H54 (cell line): ENCODE measurements at places on chromosomes 11 and 22.

DNA sequence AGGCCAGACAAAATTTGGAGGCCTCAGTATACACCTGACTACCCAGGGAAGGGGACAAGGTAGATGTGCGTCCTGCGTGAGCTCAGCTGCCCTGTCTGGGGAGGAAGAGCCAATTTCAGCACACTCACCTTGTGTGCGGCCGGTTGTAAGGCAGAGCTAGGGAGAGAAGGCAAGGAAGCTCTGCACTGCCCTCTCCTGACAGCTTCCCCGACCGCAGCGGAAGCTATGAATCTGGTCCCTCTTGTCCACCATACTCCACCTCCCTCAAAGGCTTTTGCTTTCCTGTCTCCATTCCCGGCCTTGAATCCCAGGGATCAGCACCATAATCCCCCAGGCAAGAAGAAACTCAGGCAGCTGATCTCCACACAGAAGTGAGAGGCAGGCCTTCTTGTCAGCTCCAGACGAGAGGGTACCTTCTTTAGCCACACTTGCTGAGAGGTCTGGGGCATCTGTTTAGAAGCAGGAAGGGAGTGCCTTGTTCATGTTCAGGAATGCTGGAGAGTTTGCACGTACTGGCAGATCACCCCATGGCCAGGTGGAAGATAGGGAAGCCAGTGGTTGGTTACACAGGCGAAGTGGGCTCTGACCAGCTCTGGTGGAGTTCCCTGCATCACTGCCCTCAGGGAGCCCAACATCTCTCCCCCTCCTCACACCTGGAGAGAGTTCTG is 62.5 kb downstream of the FEZ1 start:
- DNase-seq, result peak; percentile 39

- DNase-seq, result peak; percentile 64
These were observed at the start of gene YPEL4 for GRCh38 chr11:57649826-57650738. Gene YPEL4, minus strand, starts transcription at chr11:57649912. Its CDS starts 2,805 bp downstream, at chr11:57647107.

DNA sequence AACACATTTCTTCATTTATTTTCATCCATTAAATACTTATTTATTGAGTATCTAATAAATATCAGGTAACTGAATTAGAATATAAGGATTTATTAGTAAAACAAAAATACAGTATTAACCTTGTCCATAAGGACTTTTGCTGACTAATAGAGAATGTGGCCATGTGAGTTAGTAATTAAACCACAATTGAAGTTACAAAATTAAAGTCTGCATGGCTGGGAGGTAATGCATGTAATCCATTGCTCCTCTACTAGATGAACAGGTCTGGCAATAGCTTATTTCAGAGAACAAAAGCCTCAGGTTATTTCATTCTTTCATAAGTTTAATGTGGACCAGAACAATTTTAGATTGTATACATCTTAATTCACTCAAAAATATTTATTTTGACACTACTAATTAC is 9.9 kb upstream of the CARD18 start:
- no peak for DNase-seq

DNA sequence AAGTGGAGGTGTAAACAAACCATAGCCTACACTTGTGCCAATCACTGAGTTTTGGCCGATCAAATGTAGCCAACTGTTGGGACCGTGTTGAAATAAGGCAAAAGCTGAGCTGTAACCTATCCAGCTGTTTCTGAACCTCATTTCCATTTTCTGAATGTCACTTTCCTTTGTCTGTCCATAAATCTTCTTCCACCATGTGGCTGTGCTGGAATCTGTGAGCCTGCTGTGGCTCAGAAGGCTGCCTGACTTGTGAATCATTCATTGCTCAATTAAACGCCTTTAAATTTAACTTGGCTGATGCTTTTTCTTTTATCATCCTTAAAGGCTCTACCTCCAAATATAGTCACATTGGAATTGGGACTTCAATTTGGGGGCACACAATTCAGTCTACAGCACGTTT is 203.1 kb upstream of the MPPED2 start:
- no peak for DNase-seq

DNA sequence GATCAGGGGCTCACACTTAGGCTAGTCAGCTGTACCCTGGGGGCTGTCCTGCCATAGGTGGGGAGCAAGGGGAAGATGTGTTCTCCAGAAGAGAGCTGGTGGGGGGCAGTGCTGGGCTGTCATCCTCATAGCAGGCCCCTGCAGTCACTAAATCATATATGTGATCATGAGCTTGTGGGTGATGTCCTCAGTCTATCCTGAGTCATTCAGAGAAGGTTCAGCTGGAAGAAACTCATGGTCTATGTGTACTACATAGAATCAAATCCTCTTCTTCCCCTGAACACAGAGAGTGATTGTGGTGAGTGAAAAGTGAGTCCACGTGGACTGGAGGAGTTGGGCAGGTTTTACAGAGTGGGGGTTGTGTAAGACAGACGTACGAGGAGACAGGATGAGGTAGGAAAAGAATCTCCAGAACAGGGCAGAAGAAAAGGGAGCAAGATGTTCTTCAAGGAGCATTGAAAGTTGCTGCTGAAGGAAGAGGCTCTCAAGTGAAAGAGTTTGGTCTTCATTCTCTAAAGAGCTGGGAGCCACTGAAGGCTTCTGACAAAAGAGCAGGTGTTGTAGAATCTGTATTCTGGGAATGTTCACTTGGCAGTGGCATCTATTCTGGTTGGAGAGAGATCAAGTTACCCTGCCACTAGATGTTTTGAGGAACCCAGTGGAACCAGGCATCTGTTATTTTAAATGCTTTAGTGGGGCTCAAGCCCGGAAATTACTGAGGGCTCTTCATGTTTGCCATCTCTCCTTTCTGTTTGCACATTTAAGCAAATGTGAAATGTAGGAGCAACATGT is 68.9 kb downstream of the C22orf31 start:
- no peak for DNase-seq

DNA sequence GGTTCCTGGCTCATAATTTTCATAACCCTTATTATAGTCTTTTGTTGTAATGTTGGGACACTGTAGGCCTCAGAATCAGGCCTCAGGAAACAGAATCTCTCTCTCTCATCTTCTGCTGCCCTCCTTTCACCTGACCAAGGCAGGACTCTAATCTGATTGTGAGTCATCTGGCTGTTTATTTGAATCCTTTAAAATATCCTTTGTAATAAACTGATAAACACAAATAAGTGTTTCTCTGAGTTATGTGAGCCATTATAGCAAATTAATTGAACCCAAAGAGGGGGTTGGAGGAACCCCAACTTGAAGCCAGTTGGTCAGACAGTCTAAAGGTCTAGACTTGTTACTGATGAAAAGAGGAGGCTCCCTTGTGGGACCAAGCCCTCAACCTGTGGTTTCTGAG is 30.6 kb downstream of the ACER3 start:
- DNase-seq, result no peak

- DNase-seq, result no peak
These were observed 762 bp upstream of the TBC1D22A start for GRCh38 chr22:46761539-46762237.

DNA sequence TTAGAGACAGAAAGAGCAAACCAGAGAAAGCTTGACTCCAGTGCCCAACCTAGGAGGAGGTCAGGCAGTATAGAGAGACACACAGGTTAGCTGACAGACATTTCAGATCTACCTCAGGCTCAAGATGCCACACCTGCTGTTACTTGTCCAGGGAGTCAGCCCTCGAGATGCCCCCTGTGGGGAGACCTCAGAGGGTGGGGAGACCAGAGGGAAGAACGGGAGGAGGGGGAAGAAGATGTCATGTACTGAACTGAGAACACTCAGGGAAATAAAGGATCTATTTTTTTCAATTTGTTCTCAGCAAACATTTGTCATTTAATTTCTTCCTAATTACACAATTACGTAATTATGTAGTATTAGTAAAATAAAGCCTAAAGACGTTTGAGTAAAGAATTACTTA is 196.3 kb upstream of the CADM1 start:
- DNase-seq, result no peak

GRCh38 chr22:18023509-18024275 is 669 bp downstream of the MICAL3 start:
- peak; percentile 75 for DNase-seq

GRCh38 chr11:18578975-18579598 is 9.4 kb downstream of the UEVLD start:
- no peak for DNase-seq

DNA sequence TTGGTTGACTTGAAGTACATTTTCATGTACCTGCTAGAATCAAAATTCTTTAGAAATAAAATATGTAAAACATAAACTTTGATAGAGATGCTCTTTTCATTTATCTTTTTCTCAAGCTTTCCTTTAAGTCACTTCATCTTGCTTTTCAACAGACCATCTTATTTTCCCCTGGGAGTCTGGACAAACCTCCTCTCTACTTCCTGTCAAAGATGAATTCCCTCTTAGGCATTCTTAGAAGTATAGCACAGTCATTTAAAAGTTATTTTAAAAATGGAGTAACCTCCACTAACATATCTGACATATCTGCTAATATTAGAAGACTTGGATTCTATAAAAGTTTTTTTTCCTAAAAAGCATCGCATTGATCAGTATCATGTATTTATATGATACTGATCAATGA is 84.8 kb upstream of the PAX6 start:
- DNase-seq, result no peak

- DNase-seq, result no peak
These were observed 3.8 kb upstream of the OR52I2 start for GRCh38 chr11:4577761-4578160.

GRCh38 chr22:40387746-40388145 is 17.4 kb downstream of the SGSM3 start:
- DNase-seq, result no peak

DNA sequence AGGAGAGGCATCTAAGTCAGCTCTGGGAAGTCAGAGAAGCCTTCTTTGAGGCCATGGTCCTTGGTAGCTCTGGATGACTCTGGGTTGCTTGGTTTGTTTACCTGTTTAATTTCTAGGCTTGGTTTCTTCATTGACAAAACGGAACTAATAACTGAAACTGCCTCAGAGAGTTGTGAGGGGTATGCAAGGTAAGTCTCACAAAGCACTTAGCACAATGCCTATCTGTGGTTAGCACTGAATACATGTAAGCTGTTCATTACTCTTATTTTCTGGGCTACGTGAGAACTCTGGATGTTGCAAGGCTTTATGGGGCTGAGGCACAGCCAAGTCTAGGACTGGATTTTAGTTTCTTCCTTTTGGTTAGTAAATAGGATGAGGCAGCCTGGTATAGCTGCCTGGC is 225.8 kb upstream of the NCAM1 start:
- DNase-seq, result no peak

DNA sequence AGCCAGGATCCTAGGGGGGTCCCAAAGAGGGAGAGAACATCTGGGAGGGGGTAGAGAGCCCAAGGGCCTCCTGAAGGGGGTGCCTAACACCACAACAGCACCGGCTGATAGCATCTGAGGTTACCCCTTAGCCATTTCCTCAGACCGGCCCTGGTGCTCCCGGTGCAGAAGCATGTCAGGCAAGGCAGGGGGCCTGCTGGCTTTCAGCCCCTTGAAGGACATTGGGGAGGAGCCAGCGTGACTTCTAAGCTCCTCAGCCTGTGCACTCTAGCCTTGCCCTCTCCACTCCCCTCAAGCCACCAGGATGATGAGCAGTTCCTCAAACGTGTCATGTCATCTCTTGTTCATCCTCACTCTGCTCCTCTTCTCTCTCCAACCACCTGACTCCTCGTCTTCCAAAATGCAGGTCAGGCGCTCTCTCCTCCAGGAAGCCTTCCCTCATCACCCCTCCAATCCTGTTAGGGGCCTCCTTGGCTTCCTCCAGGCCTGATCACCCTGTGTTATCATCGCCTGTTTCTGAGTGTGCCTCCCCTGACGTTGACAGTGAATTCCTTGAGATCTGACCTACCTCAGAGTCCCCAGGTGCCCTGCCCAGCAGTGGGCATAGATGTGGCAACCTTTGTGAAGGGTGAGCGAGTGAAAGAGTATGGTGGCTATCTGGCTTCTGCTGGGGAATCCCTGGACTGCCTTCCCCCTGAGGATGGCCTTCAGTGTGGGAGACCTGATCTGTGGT is 6.1 kb downstream of the P2RY2 start:
- DNase-seq, result no peak

- DNase-seq, result no peak
These were observed 10.5 kb upstream of the PHOX2A start for GRCh38 chr11:72254299-72254993.

- no peak for DNase-seq
These were observed 41.7 kb downstream of the EXPH5 start for GRCh38 chr11:108551651-108552462.

DNA sequence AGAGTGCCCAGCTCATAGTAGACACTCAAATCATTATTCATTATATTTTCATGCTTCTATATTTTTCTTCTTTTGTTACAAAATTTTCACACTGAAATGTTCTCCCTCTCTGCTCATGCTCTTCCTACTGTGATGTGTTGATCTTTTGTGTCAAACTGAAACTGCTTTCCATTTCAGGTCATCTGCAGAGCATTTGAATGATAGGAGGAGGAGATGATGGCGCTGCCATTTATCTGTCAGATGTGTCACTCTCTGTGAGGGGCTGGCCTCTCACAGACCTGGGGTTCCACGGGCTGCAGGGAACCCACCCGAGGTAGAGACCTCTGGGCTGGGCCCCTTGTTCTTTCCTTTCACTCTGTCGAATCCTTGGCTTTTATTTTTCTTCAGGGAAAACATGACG is 41.1 kb downstream of the OR10A6 start:
- no peak for DNase-seq

- DNase-seq, result no peak
These were observed 934 bp downstream of the HSD17B12 start for GRCh38 chr11:43681401-43681942.

DNA sequence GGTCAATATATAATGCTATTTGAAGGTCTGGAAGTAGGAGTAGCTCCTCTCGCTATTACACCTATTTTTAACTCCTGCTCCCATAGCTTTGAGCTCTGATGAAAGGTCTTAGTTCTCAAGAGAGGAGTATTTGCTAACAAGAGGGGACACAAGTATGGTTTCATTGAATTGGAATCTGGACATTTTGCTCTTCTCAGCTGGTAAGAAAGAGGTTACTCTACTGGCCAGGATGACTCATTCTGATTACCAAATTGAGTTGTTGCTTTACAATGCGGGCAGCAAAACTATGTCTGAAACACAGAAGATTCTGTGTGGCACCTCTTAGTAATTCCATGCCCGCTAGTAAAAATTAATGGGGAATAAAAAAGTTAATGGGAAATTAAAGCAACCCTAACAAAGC is 63.6 kb upstream of the EP300 start:
- peak; percentile 51 for DNase-seq

DNA sequence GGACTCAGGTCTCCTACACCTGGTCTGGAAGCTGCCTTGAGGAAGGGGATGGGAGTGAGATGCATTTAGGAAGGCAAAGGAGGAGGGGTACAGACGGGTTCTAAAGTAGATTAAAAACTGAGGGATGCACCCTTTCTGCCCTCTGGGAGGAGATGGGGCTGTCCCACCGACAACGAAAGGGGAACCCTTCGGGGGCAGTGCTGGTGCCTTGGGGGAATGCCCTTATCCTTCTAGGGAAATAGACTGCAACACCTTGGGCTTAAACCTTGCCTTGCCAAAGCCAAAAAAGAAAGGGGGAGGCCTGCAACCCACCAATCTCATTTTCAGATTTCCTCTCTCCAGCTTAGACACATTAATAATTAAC is 89.8 kb downstream of the PLEKHA7 start:
- no peak for DNase-seq
